ENCODE measurements at places on chromosomes 16 and 17. TPM values are rescaled to one million over a fixed set of nuclear protein-coding genes. Genes with fewer than 3 reads are reported as not detected.

Gene MYH11
- 0.64 TPM for total RNA-seq

DNA sequence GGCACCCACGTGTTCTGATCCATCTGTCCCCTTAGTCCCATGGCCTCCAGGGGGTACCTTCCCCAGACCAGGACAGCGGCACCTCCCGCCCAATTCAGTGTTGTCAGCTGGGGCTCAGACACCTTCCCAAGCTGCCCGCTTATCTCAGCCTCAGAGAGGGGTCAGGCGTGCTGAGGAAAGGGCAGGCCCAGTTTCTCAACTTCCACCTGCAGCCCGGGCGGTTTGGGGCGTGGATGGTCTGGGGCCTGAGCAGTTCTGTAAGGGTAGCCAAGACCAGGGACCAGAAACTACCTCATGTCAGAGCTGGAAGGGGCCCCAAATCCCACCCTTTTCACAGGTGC is 5.1 kb downstream of the PLCD3 start:
- no peak for DNase-seq

DNA sequence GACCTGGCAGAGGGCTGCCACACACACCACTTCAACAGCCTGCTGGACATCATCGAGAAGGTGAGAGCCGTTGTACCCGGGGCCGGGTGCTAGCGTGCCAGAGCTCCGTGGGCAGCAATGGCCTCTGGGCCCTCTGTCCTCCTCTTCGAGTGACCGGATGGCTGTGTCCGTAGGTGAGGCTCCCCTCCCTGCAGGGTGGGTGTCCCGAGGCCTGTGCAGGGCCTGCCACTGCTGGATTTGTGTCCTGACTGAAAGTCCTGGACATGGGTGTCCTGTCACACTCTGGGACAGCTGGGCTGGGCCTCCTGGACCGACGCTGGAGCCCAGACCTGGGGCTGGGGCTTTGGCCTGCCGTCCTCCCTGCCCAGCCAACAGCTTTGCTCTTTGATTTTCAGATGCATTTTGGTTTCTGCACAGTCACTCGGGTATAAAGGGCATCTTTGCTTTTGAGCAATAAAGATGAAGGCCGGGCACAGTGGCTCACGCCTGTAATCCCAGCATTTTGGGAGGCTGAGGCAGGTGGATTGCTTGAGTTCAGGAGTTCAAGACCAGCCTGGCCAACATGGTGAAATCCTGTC is 16.7 kb downstream of the TSC2 start:
- DNase-seq = no peak

- DNase-seq = no peak
Measured at GRCh38 chr16:80012586-80012985, 412.0 kb upstream of the MAF start.

- DNase-seq = no peak
Measured at GRCh38 chr17:80771612-80772005, 220.0 kb upstream of the CHMP6 start.
